ENCODE measurements at places on chromosomes 2 and 18.

DNA sequence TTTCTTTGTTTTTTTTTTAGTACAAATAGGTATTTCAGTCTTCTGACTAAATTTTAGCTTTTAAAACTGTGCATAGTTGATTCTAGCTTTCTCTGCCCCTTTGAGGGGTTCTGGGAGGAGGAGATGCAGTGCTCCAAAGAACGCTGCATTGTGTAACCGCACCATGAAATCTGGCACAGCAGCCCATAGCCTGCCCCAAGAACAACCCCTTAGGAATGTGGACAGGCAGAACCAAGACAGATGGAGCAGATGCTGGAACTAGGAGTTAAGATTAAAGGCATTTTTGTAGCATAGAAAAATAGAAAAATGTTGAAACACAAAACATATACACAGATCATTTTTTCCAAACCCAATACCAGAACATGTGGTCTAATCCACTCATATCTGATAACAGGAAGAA is 187.5 kb downstream of the SCG2 start:
- DNase-seq: no peak

DNA sequence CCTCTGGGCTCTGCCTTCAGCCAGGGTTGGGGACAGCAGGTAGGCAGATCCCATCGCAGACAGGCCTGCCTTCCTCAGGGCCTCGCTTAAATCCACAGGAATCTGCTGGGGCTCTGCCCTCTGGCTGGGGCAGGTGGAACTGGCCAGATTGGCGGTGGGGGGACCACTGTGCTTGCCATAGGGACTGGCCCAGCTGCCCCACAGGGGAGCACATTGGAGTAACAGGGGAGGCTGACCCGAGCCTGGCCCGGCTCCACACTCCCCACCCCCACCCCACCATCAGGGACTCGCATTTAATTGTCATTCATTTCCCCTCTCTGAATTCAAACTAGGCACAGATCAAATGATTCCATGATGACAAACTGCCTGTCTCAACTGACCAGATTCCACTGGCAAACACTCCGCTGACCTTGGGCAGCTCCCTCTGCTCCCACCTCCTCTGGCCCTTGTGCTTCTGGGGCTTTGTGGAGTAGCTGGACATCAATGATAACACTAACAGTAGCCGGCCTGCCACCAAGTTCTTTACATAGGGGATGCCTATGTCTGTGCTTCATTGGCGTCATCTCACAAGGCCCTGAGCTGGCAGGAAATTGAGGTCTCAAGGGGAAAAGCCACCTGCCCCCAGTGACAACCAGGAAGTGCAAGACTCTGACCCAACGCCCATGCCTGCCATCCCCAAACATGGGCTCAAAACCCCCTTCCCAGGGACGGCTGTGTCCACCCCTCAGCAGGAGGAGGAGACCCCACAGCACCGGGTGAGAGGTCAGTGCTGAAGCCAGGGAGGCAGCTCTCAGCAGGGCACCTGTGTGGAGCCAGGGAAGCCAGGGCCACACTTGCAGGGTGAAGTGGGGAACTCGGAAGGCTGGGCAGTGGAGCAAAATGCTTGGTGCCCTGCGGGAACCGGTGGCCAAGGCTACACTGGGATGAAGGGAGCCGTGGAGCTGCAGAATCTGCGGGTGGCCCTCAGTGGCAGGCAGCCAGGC is 2.1 kb upstream of the B3GNT7 start:
- peak; percentile 27 for DNase-seq

DNA sequence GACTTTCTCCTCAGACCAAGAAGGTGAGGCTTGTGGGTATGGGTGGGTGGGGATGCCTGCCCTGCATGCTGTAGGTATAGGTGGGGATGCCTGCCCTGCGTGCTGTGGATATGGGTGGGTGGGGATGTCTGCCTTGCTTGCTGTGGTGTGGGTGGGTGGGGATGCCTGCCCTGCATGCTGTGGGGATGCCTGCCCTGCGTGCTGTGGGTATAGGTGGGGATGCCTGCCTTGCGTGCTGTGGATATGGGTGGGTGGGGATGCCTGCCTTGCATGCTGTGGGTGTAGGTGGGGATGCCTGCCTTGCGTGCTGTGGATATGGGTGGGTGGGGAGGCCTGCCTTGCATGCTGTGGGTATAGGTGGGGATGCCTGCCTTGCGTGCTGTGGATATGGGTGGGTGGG is 278.4 kb downstream of the NEDD4L start:
- DNase-seq: no peak

GRCh38 chr2:148650881-148651280 is 6.3 kb downstream of the EPC2 start:
- no peak for DNase-seq

DNA sequence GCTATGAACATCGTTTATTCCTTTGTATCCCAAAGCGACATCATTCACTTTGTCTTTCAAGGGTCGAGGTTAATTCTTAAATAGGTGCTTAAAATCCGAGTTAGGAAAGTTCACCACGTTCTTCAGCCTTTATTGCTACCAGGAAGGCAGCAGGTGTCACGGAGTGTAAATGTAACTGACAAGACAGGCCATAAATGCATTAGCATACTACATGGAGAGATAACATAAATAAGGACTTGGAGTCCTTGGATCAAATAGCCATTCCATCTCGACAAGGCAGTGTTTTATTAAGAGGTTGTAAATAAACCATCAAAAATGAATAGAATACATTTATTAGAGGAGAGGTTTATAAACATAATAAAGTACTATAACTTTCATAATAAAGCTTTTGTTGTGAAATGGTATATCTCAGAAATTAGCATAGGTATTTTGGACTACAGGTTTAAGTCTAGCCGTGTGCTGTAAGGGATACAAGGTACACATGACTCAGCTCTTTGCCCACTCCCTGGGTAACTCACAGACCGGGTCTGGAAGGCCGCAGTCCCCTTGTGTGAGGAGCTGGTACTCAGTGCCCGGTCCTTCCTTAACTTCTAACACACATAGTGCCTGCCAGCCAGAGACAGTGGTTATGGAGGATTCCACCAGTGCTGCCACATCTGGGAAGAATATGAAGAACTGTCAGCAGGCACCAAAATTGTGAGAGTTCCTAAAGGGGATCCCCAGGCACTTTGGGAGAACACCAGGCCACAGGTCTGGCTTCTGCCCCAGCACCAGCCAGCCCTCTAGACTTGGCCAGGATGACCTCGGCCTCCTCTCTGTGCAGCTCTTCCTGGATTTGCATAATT is 29.4 kb downstream of the CAPN13 start:
- no peak for DNase-seq

DNA sequence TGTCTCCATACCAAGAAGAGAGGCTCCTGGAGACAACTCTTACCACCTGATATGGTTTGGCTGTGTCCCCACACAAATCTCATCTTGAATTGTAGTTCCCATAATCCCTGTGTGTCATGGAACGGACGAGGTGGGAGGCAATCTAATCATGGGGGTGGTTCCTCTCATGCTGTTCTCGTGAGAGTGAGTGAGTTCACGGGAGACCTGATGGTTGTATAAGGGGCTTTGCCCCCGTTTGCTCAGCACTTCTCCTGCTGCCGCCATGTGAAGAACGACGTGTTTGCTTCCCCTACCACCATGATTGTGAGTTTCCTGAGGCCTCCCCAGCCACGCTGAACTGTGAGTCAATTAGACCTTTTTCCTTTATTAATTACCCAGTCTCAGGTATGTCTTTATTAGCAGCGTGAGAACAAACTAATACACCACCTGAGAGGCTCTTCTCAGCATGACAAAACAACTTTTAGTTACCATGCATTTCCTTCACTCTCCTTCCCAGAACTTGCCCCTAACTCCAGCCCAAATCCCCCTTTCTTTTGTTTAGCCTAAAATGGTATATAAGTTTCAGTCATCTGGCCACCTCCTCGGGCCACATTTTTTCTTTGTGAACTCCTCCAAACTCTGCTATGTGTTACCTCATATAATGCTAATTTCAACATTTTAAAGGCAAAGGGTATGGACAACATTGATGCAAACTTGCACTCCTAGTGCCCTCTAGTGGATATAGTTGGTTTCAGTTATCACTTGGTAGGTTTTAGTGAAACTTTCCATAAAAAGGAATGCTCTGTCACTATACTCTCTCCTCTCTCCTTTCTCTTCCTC is 58.6 kb upstream of the SLC25A52 start:
- no peak for DNase-seq

DNA sequence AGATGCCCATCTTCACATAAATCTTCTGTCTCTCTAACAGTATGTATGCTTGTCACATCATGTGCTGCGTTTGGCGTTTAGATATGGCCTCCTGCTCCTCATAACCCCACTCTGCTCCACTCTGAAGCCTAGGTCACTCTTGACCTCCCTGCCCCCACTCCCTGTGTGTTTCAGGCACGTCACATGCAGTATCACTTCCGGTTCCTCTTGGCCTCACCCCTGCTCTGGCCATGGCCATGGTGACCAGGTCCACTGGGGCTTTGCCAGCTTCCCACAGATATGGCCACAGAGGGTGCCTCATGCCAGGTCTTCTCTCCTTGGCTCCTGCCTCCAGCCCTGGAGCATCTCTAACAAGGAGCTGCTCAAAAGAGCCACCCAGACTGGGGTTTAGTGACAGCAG is 160.0 kb downstream of the RNF152 start:
- DNase-seq: no peak

GRCh38 chr2:145221516-145221915 is 701.6 kb upstream of the ZEB2 start:
- no peak for DNase-seq

GRCh38 chr2:57881998-57882888 is 164.4 kb upstream of the VRK2 start:
- no peak for DNase-seq

GRCh38 chr2:124027182-124027581 is 2.1 kb downstream of the CNTNAP5 start:
- no peak for DNase-seq

GRCh38 chr2:37575780-37576179 is 95.7 kb downstream of the CDC42EP3 start:
- DNase-seq: no peak

GRCh38 chr2:178025551-178026185 is 46.9 kb downstream of the PDE11A start:
- no peak for DNase-seq

- no peak for DNase-seq
These were observed 60.0 kb downstream of the RBMS1 start for GRCh38 chr2:160433466-160434140.

- no peak for DNase-seq
These were observed 84.0 kb downstream of the SH3RF3 start for GRCh38 chr2:109212836-109213563.

All from stimulated activated CD8-positive, alpha-beta memory T cell treated with anti-CD3 and anti-CD28 coated beads, Interleukin-15, amount 100 ng/mL, for 4 hours (primary cell).